SJSA1 (cell line): ENCODE measurements at places on chromosomes 7 and 10.

DNA sequence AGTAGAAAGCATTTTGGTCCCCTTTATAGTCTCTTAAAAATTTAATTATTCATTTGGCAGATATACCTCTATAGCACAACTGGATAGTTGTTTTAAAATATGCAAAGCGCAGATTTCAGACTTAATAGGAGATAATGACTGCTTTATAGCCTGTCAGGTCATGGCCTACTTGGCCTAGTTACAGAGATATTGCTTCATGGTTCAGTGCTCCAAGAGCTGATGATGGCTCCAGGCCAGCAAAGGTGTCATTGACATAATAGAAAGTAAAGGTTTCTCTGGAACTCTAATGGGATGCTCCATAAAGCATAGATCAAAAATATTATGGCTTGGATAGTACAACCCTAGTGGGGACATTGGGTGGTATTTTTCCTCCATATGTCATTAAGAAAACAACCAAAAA is 285.7 kb downstream of the NXPH1 start:
- no peak for DNase-seq

DNA sequence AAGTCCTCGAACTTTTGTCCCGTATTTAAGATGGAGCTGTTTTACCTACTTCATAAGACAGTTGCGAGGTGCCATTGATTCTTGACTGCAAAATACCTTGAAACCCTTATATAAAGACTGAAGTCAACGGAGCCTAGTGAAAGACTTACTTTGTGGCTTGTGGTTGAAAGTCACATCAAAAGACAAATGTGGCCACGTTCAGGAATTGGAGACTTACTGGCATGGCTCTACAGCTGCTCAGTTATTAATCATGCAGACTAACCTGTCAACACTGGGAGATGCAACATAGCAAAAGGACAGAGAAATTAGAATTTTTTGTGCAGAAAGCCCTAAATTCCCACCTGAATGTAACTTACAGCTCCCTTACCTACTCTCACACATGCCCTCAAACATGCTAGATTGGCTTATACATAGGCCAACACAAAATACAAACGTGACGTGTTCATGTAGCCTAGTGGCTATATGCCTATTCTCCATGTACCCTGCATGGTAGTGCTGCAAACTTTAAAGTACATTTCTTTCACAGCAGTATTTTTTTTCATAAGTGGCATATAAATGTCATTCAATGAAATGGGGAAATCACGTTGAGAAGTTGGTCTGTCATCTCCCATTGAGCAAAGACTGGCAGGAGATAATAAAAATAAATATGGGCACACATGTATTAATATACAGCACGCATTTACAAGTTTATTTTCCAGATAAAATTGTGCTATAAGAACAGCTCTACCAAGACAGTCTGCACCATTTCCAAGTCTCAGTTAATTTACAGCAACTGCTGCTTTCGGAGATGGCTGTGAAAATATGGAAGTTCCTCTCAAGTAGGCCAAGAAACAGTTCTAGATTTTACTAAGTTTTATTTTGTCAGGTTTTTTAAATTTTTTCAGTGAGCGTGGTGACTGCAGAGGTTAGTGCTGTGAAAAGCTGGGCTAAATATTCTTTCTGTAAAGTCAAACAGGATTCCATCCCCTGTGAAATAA is 170.4 kb upstream of the C7orf33 start:
- no peak for DNase-seq

- DNase-seq = no peak
These were observed 39.7 kb downstream of the CARD11 start for GRCh38 chr7:3003936-3004335.

- DNase-seq = no peak
These were observed 18.5 kb upstream of the NPFFR1 start for GRCh38 chr10:70302292-70302691.

DNA sequence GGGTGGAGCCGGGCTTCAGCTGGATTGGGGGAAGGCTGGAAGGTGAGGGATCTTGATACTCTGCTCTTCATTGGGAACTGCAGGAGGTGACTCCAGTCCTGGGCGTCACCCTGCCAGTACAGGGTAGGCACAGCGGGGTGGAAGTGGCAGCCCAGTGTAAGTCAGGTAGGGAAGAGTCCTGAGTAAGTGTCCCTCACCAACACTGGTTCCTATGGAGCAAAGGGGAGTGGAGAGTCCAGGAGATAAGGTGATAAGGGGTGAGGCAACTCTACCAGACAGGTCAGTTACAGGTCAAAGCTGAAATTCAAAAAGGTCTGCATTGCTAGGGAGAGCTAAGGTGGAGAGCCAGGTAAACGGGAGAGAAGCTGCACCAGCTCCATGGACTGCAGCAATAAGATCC is 145.6 kb upstream of the NFE2L3 start:
- DNase-seq = no peak
